Fibroblast of gingiva (primary cell): ENCODE measurements at places on chromosomes 7 and 10.
A peak's percentile ranks its signal among the peaks of the same experiment; 100 is the strongest.

GRCh38 chr7:88357294-88357693 is 50.6 kb upstream of the STEAP4 start:
- DNase-seq, result peak; percentile 70

GRCh38 chr7:80665526-80665925 is 27.1 kb downstream of the CD36 start:
- DNase-seq, result no peak

DNA sequence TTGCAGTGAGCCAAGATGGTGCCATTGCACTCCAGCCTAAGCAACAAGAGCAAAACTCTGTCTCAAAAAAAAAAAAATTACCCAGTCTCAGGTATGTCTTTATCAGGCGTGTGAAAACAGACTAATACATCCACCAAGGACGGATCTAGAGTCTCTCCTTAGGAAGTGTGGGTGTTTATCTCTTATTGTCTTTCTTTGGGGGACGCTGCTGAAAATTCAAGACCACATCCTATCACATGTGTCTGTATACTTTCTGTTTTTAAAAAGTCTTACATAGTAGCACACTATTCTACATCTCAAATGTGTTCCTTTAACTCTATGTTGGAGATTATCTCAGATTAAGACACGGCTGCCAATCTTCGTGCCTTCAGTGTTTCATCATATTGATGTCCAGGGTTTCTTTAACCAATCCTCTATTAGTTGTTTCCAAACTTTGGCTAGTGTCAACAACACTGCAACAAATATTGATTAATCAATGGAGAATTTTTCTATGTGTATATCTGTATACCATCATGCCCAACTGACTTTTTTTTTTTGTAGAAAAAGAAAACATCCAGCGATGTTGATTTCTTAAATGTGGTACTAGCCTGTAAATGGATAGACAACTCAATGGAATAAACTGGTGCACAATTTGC is 92.3 kb upstream of the KDM7A start:
- DNase-seq, result no peak

DNA sequence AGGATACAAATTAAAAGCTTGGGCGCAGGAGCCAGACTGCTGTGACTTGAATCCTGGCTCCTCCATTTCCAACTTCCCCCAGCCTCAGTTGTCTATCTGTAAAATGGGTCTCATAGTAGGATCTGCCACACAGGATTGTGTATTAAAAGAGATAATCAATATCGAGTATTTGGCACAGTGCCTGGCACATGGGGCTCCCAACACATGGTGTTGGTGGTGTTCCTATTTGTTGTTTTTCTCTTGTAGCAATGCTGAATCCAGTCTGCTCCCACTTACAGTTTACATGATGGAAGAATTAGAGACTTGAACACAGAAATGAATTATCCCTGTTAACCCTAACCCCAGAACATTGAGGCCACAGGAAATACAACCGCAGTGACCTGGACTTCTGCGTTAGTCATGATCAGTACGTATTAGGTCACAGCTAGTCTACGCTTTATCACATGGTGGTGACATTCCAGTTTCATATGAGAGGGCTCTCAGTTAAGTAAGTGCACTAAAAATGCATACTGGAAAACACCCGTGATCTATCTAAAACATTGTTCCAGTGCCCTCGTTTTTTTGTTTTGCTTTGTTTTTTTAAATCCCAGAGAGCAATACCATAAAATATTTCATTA is 169.5 kb upstream of the KLF14 start:
- DNase-seq, result peak; percentile 95

- DNase-seq, result no peak
These were observed 2.3 kb downstream of the STX1A start for GRCh38 chr7:73717025-73717807.

GRCh38 chr10:13830385-13830784 is 243.6 kb downstream of the PRPF18 start:
- no peak for DNase-seq

DNA sequence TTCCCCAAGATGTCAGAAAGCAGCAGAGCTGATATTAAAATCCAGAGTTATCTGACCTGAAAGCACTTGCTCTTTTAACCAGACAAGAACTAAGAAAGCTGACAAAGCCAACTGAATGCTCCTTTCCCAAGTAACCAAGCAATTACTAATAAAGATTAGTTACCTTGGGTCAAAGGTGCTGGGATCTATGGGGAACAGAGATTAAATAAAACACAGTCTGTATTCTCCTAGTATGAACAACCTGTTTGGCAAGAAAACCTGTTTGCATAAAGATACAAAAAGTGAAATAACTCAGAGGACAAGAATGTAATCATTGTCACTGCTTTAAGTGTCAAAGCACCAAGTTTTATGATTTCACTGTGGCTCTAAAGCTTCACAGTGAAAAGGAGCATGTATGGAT is 35.7 kb downstream of the ITPRID1 start:
- no peak for DNase-seq
